Fibroblast of skin of right biceps (primary cell): ENCODE measurements at places on chromosomes 1 and 21.

DNA sequence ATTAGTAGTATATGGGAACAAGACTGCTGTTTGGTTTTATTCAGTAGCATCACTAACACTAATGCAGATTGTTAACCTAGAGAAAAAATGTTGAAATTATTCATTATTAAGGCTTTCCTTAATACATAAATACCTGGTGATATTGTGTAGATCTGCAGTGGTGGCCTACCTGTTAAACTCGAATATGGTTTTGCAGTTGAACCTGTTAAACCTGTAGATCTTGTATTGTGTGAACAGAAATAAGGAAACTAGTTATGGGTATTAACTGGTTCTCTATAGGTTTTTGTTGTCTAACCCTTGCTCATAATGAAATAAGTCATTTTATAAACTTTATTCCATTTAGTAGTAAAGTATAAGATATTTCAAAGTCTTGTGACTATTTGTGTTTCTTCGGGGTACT is 23.9 kb downstream of the PKN2 start:
- no peak for DNase-seq

GRCh38 chr1:180291004-180291403 is 60.9 kb downstream of the LHX4 start:
- no peak for DNase-seq

DNA sequence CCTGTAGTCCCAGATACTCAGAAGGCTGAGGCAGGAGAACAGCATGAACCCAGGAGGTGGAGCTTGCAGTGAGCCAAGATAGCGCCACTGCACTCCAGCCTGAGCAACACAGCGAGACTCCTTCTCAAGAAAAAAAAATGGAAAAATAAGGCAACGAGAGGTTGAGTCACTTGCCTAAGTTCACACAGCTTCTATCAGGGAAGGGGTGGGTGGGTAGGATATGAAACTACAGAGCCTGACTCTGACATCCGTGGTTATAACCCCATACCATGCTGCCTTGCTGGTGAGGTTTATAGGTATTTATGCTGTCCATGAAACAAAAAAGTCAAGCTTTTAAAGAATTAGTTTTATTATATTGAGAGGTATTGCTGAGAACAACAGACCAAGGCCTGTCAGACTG is 61.5 kb upstream of the RAB4A start:
- peak; percentile 72 for DNase-seq

GRCh38 chr1:156893048-156893953 is at the start of gene PEAR1:
Gene PEAR1, plus strand, starts transcription at chr1:156893718. Its CDS starts 10,209 bp downstream, at chr1:156903927.
- peak; percentile 78 for DNase-seq

- DNase-seq, result peak; percentile 94
These were observed 9.8 kb upstream of the MDM4 start for GRCh38 chr1:204506201-204506968.

GRCh38 chr1:64315402-64315801 is 112.0 kb downstream of the UBE2U start:
- DNase-seq, result no peak

DNA sequence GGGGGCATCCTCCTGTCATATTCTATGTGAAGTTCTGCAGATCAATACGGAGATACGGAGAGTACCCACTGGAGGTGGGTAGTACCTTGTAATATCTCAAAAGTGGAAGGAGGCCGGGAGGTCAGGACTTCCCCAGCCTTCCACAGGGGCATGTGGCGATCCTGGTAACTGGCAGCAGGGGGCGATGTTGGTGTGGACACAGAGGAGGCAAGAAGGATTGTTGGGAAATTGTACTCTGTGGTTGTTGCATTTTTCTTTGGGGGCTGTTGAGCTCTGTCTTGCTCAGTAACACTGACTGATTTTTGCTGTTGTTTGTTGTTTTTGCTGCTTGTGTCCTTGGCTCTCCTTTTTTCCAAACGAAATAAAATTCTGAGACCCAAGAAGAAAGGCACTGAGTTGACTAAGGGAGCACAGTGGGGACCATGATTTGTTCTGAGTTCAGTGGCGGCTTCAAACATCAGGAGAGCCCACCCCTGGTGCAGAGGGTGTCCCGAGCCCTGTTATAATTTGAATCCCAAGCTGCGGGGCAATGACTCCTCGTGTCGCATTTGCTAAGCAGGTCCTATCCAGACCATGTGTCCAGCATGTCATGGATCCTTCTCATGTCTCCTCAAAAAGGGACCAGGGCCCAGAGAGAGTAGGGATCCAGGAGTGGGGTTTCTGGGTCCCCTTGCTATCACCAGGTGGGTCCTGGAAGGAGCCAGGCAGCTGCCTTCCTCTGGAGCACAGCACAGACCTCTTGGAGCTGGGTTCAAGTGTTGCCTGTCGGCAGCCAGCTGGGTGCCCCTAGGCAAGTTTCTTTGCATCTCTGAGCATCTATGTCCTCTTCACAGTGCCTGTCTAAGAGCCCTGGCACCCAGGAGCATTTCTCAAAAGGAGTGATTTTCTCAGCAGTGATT is 22.8 kb downstream of the LHX4 start:
- peak; percentile 55 for DNase-seq

DNA sequence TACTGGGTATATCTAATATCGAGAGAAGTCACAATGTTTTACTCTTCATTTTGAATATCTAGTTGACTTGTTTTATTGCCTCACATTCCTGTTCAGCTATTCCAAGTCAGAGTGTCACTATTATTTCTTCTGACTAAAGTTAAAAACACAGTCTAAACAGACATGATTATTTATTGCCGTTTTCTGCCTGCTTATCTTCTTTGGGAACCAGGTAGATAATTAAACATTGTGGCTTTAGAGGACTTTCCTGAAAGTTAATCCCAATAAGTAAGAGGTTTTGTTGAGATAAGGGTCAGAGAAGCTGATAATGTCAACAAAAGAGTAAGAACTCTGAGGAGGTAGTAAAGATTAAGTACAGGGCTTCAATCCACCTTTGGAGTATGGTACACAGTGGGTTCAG is 53.8 kb downstream of the PCNX2 start:
- DNase-seq, result no peak

DNA sequence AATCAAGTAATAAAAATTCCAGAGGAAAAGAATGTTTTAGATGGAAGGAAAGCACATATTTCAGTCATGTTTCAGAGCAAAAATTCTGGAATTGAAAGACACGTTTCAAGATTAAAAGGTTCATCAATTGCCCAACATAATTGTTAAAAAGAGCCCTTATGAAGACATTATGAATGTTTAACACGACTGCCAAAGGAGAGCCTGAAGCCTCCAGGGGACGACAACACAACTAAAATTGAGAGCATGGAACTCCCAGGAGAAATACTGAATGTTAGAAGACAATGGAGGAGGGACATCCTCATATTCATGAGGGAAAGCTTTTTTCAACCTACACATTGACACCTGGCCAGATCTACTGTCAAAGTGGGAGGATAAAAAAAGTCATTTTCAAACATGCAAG is 16.0 kb downstream of the OR2T11 start:
- DNase-seq, result peak; percentile 3

DNA sequence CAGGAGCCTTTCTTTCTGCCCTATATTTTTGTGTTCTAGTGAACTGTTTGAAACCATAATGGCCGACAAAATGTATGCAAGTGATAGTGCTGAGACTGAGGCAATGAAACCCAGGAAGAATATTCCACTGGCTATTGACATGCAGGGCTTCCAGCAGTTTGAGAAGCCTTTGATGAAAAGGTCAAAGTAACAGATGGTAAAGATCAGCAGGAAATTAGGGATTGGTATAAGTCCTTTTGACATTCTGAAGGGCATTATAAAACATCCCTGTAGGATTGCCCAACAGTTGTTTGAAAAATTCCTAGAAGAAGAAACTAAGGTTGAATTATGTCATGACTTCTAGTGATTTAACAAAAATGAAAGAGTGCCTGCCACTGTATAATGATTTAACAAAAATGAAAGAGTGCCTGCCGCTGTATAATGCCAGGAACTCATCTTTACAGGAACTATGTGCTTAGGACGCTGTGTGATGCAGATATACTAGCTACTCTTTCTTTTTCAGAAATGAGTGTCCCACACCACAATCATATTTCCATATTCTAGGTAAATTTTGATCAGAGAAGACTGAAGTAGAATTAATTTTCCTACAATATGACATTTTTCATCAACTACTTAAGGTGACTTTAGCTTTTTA is 283.9 kb upstream of the ST6GALNAC5 start:
- no peak for DNase-seq

DNA sequence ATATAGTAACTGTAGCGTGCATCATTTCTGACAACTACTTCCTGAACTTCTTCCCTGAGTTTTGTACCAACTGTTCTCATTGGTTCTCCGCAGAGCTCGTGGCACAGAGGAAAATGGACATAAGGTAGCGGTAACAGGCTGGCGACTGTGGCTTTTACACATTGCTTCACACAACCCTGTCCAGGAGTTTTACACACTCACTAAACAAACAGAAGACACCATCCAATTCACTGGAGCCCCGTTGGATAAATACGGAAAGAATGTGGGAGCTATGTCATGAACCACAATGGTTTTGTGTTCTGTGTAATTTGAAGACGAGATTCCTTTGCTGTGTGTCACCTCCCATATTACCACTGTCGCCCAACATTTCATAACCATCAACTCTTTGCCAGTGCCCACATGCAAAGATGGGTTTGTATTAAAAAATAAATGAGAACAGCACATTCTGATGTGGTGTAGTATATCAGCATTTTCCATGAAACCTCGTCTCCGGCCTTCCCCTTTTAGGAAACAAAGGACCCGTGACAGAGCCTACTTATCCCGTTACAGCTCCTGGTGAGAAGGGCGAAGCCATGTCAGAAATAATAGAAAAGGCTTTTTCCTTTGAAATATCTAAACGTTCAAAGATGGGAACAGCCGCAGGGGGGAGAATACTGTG is 47.4 kb upstream of the ENAH start:
- DNase-seq, result peak; percentile 100

DNA sequence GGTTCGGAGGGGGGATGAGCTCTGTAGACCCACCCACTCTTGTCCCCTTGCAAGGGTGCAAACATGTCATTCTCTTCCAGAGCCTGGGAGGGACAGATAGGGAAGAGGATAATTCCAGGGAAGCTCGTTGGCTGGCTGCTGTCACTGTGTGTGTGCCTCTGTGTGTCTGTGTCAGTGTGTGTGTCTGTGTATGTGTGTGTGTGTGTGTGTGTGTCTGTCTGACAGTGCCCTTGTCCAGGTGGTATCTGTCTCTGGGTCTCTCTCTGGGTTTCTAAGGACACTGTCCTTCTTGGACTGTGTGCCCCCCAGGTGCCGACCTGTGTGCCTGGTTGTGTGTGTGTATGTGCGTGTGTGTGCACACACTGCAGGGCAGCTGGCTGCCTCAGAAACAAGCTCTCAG is 90.5 kb downstream of the ACTL8 start:
- no peak for DNase-seq

- no peak for DNase-seq
These were observed 12.7 kb upstream of the HEYL start for GRCh38 chr1:39652105-39652504.

- no peak for DNase-seq
These were observed 915.9 kb downstream of the PLA2G4A start for GRCh38 chr1:187744665-187745064.

DNA sequence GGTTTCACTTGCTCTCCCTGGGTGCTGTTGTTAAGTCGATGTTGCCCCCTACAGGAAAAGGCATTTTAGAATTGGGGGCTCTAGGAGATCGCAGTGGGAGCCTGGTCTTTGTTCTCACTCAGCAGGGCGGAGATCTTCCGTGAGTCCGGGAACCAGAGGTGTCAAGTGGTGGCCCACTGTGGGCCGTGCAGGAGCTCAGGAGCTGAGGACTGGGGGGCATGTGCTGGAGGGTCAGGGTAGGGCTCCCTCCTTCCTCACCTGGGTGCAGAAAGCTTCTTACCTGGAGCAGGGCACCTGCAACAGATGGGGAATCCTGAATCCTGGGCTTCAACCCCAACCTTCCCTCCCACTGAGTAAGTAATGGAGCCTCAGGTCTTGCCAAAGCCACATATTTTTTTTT is 392.7 kb downstream of the NPHP4 start:
- no peak for DNase-seq

- DNase-seq, result no peak
These were observed 16.3 kb upstream of the RPS6KC1 start for GRCh38 chr1:213034713-213035112.

DNA sequence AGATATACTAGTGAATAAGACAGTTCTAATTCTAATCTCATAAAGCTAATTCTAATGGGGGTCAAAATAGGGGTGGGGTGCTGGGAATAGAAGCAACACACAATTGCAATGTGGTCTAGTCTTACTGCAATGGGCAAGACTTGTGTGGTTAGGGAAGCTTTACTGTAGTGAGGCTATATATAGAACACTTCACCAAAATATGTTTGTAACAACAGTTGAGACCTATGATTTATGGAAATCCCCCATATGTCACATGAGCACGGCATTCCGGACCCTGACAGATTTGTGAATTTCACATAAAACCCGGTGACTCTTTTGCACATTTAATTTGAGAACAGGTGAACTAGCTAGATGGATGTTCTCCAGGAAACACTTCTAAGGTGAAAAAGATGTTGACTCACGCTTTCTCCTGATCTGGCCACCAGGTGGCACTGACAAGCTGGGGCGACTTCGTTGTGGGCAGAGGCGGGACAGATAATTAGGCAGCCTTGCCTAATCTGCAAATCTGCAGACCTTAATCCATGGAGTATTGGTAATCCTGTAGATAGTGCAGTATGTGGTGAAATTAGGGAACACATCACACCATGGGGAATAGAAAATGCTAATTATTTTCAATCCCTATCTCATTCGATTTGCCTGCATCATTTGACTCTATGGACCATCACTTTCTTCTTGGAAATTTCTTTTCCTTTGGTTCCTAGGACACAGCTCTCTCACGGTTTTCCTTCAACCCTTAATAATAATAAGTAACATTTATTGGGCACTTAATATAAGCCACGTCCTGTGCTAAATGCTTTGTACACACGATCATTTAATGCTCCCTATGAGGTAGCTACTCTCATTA is 37.7 kb downstream of the KIAA0040 start:
- DNase-seq, result peak; percentile 39

- no peak for DNase-seq
These were observed 217.4 kb upstream of the KIAA0040 start for GRCh38 chr1:175409938-175410337.

GRCh38 chr1:22806584-22806983 is 95.9 kb downstream of the EPHB2 start:
- DNase-seq, result no peak
